Cerebellar nuclear complex (tissue), 1 donor: ENCODE measurements at places on chromosomes 2 and 18.

- DNase-seq, result no peak
Measured at GRCh38 chr18:26656431-26656943, 108.1 kb upstream of the KCTD1 start.

GRCh38 chr18:62277045-62277444 lies 48.1 kb upstream of the TNFRSF11A start:
- no peak for DNase-seq

DNA sequence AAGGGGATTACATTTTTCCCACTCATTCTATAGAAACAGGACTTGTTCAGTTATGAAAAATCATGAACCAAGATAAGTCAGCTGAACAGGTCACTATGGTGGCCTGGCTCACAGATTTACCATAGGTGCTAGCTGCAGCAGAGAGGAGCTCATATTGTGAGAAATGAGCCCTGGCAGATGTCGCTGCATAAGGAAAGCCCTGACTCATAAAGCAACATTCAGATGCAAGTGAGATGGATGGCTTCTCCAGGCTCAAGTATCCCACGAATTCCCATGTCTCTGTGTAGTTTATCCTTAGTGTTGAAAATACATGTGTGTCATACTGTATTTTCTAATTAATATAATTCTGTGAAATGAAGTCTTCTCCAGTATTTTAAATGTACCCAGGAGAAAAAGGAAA lies 115.0 kb upstream of the LHCGR start:
- DNase-seq, result no peak

DNA sequence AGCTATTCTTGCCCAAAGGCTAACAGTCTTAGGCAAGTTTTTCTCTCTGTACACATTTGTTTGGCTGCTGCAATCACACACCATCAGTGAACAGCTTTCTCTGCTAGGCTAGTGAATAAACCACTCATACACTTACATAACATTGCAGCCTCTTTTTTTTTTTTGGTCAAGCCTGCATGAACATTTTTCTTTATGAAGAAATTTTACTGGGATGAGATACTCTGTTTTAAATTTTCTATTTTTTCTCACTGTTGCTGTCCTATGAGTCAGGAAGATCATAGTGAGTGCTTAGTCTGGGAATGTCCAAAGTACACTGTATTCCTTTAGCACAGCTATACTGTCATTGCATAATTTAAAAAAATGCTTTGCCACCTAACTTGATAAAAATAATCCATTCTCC lies 58.5 kb downstream of the ROCK1 start:
- no peak for DNase-seq

DNA sequence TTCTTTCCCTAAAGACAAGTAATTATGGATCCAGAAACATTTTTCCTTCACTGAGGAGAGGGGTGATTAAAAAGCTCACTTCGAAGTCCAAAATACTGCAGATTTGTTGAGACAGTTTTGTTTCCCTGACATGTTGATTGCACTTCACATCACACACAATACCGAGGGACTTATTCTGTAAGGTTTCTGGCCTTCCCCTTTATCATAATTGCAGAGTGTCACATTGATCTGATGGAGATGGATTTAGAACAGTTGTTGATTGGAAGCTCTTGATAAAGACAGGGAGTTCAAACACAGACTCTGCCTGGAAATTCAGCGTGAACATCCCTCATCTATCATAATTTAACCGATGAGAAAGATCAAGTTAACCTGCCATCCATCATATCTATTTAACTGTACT lies 163.6 kb downstream of the PTPRM start:
- no peak for DNase-seq

GRCh38 chr18:32358529-32358928 lies 112.2 kb downstream of the GAREM1 start:
- DNase-seq, result no peak

GRCh38 chr2:10091182-10091888 lies 11.1 kb upstream of the CYS1 start:
- no peak for DNase-seq

DNA sequence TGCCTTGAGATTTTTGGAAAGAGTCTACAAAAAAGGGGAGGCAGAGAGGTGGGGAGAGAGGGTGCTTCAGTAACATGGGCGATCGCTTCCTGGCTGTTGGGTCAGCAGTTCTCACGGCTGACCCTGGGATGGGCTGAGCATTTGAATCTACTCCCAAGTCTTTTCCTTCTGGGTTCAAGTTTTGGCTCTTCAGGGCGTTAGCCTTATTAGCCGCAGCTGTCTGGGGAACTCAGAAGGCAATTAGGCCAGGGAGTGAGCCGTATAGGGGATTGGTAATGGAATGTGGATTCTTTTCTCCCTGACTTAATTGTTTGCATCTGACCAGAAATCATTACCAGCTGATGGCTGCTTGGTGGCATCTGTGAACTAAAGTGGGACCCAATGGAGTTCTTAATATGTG lies 250.5 kb upstream of the SKOR2 start:
- DNase-seq, result no peak

DNA sequence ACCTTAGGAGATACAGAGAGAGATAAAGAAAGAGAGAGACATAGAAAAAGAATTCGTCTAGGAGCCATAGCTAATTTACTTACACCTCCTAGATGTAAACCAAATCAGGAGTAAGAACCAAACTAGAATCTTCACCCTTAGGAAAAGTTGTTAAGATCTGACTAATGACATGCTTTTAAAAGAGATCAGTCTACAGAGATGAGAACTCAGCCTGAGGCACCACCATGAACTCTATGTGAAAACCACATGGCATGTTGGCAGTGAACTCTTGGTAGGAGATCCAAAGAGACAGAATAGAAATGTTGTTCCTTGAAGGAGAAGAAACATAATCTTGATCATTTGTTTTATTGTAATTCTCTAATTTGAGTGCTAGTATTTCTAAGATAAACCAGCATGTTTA lies 585.4 kb upstream of the ID2 start:
- DNase-seq, result no peak

DNA sequence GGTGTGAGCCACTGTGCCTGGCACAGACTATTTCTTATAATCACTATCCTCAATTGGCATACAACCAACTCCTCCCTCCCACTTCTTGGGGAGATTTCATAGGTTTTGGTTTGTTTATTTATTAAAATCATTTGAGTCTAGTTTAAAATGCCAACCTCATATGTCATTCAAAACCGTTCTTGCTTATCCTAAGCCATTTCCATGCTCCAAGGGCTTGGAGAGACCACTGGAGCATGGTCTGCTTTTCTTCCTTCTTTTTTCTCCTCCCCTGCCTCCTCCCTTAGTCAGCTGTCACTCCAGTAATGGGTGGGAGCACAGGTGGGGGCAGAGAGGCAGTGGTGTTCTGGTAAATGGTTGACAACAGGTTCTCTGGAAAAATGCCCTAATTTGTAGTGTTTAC lies 20.4 kb upstream of the KCNS3 start:
- no peak for DNase-seq

DNA sequence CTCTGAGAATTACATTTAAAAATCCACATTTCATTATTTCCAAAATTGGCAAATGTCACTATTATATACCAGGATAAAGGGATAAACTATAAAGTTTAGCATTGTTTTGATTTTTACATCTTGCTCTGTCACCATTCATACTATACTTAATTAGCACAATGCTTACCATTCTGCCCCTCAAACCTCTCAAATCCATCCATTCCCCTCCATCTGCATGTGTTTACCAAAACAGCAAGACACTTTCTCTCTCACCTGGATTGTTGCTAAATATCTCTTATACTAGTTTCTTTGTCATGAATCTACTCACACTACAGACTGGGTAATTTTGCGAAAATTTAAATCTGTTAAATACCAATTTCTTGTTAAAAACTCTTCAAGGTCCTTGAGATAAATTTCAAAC lies 496.1 kb downstream of the NR4A2 start:
- no peak for DNase-seq

- DNase-seq, result no peak
Measured at GRCh38 chr2:38440655-38441054, 63.6 kb upstream of the ATL2 start.

GRCh38 chr2:47257946-47258348 lies 102.8 kb upstream of the STPG4 start:
- no peak for DNase-seq

DNA sequence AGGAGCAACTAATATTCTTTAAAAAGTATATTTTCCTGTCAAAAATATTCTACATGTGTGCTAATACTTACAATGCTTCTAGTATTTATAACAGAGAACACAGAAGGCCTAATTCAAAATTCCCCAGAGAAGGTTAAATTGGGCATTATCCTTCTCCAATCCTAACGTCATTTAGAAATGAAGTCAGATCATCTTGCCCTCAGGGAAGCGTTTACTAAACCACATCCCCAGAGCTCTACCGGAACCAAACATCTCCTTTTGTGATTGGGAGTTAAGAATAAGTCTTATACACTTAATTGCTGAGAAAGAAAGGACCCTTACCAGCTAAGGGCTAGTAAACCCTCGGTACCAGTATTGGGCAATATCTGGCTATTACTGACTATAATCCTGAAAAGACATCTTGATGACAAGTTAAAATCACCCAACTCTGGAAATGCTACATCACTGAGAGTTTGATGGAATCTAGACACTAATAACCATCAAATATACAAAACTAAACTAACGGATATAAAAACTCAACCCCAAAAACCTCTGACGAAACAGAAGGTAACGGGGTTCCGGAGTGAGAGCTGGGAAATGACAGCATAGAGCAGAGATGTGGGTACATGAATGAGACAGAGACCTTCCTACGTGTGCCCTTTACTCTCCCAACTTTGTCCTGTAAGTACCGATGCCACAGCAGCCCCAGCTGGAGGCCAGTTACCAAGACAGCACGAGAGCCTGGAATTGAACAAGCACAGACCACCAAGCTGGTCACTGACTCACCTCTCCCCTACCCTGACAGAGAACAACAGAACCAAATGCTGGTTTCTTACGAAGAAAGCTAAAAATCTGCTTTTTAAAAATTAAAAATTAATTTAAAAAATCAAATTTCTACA lies 35.0 kb downstream of the WDSUB1 start:
- DNase-seq, result no peak

DNA sequence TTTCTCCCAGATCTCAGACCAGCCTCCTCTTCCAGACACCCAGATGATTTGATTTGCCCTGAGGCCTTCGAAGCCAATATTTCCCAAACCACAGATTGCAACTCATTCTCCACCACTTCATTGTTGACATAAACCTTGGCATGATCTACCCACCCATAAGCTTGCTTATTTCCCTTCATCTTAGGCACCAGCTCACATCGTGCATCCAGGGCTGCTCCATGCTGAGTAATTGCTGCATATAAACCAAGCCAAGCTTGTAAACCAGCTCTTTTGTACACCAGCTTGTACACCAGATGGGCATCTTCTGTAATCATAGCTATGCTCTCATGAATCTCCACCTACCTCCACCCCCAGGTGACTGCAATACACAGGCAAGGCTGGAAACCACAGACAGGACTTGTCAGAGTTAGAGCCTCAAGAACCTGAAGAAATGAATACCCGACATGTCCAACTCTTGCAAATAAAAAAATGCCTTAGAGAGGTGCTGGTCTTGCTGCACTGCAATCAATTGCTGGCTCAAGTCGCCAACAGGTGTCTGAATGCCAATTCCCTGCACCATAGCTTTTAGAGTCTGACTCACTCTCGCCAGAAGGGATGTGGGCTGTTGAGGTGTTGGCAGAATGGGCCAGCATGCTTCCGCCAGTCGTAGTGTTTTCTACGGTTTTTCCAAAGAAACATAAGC lies 31.5 kb downstream of the TRABD2A start:
- DNase-seq, result peak; percentile 74

DNA sequence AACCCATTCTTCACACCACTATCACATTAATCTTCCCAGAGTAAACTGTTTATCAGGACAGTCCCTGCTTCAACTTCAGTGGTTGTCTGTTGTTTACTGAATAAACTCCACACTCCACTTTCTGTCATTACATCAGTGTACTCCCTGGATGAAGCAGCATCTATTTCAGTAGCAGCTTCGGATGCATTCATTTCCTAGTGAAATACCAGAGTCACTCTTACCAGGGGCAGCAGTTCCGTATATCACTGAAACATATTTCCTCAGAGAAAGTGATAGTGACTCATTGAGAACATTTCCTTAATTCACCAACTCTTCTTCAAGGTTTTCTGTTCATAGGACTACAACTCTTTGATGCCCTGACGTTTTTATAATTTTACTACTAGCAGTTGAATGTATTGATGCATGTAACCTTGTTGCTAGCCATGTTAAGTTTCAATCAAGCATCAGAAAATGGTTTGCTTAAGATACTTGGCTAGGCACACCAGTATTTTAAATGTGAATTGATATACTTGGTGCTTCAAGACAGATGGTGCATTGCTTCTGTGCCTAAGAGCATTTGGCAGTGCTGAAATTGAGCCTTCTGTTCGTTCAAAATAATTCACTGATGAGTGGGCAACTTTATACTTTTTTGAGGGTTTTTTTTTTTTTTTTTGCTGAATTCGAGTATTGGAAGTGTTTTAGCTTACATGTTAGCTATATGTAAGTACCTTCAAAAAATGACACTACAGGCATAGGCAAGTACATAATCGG lies 92.3 kb downstream of the UBE2E3 start:
- no peak for DNase-seq
